Caco-2 (cell line): ENCODE measurements at places on chromosomes 12 and 14. TPM values are rescaled to one million over a fixed set of nuclear protein-coding genes. Genes with fewer than 3 reads are reported as not detected.

- no peak overlapping the region for H3K27ac ChIP-seq
- H3K4me1 ChIP-seq, result no peaks in the 10 kb centered on the region
- H3K27me3 ChIP-seq, result no peaks in the 10 kb centered on the region
These were observed 7.4 kb upstream of the MYH7 start for GRCh38 chr14:23442721-23443356.

PGF gene
- 8.9 and 9.1 TPM in 2 replicates for total RNA-seq

DNA sequence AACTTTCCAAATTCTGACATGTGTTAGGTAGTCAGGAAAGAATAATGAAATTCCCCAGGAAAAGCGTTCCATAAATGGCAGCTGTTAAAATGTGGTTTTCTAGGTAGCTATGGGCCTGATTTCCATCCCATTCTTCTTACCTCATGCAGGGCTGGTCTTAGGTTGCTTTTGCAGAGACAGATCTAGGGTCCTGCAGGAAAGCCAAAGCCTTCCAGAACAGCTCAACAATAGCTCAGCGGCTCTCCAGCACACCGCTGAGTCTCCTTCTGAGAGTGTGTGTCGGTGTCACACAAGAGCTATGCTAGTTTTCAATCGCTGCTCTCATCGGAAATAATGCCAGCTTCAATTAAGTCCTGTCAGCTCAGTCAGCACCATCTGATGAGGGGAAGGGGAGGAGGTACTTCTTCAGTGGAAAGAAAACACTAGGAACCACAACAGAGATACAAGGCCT is 106.7 kb downstream of the TMEM30B start:
- H3K27me3 ChIP-seq, result no peaks in the 10 kb centered on the region
- peaks cover 6% of the 10 kb centered on the region for H3K4me1 ChIP-seq
- DNase-seq, result no peak
- H3K27ac ChIP-seq, result no peak overlapping the region
- H3K36me3 ChIP-seq, result no peaks in the 10 kb centered on the region

GRCh38 chr12:111643427-111643826 is 42.3 kb downstream of the BRAP start:
- peak overlapping the region; percentile 32 for H3K27ac ChIP-seq
- no peak for DNase-seq
- no peak overlapping the region for H3K4me3 ChIP-seq
- H3K27me3 ChIP-seq, result no peaks in the 10 kb centered on the region

DNA sequence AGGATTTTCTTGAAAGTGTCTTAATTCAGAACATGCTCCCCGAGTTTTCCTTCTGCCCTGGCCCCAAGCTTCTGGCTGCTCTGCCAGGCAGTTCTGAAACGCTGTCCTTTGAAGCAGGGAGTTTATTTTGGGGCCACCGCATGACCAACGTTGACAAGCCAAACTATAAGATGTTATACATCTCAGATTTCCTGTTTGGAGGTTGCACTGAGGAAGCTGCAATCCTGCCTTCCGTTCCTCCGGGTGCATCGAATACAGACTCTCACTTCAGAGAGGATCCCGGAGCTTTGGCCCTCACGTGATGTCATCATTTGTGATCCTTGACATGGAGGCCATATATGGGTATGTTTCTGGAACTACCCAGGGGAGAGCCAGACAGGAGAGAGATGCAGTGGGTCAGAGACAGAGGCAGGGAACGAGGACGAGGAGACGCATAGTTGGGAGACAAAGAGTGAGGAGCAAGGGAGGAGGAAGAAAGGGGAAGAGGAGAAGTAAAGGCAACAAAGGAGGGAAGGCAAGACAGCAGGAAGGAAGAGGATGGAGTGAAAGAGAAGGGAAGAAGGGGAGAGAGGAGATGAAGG is at the start of gene ASB2:
TSS of gene ASB2 (minus strand) at position 94 of the 581 bp plus-strand sequence. CDS start 12,031 bp downstream, outside the sequence.
- H3K27ac ChIP-seq, result no peak within 1 kb of the TSS
- H3K4me3 ChIP-seq, result no peak within 1 kb of the TSS
- no peak for DNase-seq
- no peaks in the 10 kb centered on the region for H3K4me1 ChIP-seq

- H3K36me3 ChIP-seq, result no peaks in the 10 kb centered on the region
- no peaks in the 10 kb centered on the region for H3K27me3 ChIP-seq
- no peaks in the 10 kb centered on the region for H3K4me1 ChIP-seq
- no peak overlapping the region for H3K27ac ChIP-seq
- H3K4me3 ChIP-seq, result no peak overlapping the region
- no peak for DNase-seq
These were observed 74.2 kb downstream of the PRORP start for GRCh38 chr14:35196571-35196970.

RNF31 gene
- total RNA-seq, result 72.2 and 77.6 TPM in 2 replicates

- H3K27ac ChIP-seq, result no peak overlapping the region
- DNase-seq, result no peak
- no peak overlapping the region for H3K4me3 ChIP-seq
- no peaks in the 10 kb centered on the region for H3K4me1 ChIP-seq
- no peaks in the 10 kb centered on the region for H3K27me3 ChIP-seq
These were observed 101.8 kb downstream of the LRIG3 start for GRCh38 chr12:58818546-58818945.
